Stimulated activated CD4-positive, alpha-beta T cell treated with anti-CD3 and anti-CD28 coated beads, Interleukin-15, amount 100 ng/mL, for 48 hours (primary cell): ENCODE measurements at places on chromosomes 5 and 9.

- no peak for DNase-seq
Measured at GRCh38 chr5:94239266-94239665, 379.1 kb downstream of the KIAA0825 start.

- no peak for DNase-seq
Measured at GRCh38 chr9:127384016-127384730, 12.8 kb upstream of the SLC2A8 start.

DNA sequence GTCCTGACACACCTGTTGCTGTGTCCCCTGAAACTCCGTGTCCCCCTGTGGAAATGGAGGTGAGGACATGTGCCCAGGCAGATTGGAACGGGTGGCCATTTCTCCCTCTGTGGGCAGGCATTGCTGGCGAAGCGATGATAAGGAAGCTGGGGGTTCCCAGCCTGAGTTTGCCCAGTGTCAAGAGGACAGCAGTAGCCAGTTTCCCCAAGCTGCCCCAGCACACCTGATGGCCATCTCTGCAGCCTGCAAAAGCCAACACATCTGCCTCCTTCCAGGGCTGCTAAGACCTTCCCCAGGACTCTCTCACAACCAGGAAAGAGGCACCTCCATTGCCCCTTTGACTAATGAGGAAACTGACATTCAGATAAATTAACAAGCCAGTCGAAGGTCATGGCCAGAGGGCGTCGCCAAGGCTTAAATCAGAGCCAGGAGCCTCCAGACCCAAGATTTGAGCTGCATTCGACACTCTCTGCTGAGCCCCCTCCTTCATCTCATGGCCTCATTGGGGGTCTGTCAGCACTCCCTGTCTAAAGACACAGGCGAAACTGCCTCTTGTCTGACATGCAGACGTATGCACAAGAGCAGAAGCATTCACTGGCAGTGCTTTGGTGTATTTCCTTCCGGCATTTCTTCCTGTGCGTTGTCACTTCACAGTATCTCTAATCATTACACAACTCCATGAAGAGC lies 10.4 kb upstream of the WNK2 start:
- no peak for DNase-seq

DNA sequence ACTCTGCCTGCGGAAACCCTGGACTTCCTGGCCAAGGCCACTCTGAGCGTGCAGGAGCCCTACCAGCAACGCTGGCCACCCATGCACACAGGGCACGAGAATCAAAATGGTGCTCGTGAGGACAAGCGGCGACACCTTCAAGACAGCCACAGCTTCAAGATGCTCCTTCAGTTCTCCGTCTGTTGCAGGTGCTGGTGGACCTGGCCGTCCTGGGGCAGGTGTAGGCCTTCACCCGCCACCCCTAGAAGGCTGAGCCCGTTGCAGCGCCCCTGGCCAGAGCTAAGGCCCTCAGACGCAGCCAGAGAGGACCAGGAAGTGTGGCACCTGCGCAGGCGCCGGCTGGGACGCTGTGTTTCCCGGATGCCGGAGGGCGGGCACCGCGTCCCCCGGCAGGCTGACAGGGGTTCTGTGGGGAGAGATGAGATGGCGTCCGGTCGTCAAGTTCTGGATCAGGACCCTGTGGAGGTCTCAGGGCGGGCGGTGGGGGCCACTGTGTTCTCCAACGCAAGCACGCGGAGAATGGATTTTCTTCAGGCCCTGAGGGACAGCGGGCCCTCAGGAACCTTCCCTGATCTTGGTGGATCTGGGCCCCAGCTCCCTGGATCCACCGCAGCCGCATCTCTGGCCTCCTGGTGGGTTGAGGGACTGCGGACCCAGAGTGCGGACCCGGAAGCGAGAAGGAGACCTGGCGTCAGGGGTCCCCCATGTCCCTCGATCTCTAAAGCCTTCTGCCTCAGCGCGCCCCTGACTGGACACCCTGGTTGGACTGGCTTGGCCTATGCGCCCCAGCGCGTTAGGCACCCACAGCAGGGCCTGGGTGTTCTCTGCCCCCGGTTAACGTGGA lies 1770.8 kb upstream of the CDH9 start:
- no peak for DNase-seq
